Bronchial smooth muscle cell (primary cell): ENCODE measurements at places on chromosomes 3 and 15. TPM values are rescaled to one million over a fixed set of nuclear protein-coding genes. Genes with fewer than 3 reads are reported as not detected.

Gene IL17RE
- total RNA-seq = 0.52 and 0.63 TPM in 2 replicates

Gene ALDH1L1
- total RNA-seq = not detected in 2 replicates

Gene HDC
- not detected in 2 replicates for total RNA-seq

Gene COL8A1
- total RNA-seq = 18.3 and 35.9 TPM in 2 replicates
